Nucleus accumbens (tissue), 56 donors: ENCODE measurements at places on chromosomes 6 and 20.

- DNase-seq: no peak
Observed at GRCh38 chr20:24418731-24419130, 50.7 kb upstream of the SYNDIG1 start.

GRCh38 chr20:23146181-23146580, 60.1 kb upstream of the CD93 start:
- DNase-seq: no peak

DNA sequence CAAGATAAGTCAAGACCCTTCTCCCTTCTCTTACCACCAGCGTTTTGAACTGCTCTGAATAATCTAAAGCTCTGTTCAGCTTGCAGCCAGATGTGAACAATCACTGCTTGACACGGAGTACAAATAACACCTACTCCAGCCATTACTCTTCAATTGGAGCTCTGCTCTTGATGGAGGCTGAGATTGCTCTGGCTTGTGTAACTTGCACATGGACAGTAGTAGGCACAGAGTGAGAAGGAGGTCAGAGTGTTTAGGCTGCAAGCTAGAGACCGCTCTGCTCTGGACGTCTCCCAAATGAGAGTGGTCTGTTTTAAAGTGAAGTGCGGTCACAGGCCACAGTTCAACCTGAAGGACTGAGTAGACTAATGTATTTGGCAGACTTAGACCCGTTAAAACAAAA, 158.3 kb downstream of the HDGFL1 start:
- DNase-seq: no peak

DNA sequence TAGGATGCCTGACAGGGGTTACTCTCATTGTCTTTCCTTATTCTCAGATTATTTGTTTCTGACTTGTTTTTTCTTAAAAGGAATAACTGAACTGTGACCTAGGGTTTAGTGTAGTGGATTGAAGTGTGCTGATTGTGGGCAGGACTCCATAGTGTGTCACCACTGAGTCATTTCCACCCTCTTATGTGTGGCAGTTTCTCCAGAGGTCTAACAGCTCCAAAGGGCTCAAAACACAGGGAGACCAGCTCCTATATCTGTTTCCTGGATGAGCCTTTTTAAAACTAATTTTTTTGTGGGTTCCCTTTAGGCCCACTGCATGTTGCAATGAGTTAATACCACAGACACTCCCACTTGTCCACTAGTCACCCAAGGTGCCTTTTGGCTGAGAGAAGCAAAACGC, 951.1 kb upstream of the ADGRB3 start:
- no peak for DNase-seq

- DNase-seq: no peak
Observed at GRCh38 chr6:156725712-156726111, 51.5 kb upstream of the ARID1B start.

DNA sequence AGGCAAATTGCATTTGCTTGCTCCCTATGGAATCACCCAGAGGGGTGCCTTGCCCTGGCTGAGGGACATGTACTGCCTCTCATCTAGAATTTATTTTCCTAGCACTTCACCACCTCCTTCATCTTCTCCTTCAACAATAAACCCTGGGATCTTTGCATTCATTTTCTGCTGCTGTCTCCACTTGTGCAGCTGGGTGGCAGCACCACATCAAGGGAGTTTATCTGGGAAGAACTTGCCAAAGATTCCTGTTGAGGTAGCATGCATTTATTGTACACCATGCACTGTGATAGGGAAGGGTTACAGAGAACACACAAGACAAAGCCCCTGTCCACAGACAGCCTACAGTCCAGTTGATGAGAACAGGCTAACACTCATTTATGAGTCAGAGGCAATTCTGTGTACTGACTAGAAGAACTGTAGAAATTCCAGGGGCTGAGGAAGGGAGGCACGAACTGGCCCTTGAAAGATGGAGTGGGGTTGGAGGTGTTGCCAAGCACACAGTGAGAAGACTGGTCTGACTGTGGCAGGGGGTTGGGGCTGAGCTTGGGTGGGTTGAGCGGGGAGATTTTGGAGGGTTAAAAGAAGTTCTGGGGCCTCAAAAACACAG, 17.5 kb downstream of the C20orf173 start:
- no peak for DNase-seq

- DNase-seq: no peak
Observed at GRCh38 chr6:3322366-3322890, 63.7 kb downstream of the PSMG4 start.

- DNase-seq: peak; percentile 76
Observed at GRCh38 chr20:34579191-34579978, 20.9 kb downstream of the MAP1LC3A start.

DNA sequence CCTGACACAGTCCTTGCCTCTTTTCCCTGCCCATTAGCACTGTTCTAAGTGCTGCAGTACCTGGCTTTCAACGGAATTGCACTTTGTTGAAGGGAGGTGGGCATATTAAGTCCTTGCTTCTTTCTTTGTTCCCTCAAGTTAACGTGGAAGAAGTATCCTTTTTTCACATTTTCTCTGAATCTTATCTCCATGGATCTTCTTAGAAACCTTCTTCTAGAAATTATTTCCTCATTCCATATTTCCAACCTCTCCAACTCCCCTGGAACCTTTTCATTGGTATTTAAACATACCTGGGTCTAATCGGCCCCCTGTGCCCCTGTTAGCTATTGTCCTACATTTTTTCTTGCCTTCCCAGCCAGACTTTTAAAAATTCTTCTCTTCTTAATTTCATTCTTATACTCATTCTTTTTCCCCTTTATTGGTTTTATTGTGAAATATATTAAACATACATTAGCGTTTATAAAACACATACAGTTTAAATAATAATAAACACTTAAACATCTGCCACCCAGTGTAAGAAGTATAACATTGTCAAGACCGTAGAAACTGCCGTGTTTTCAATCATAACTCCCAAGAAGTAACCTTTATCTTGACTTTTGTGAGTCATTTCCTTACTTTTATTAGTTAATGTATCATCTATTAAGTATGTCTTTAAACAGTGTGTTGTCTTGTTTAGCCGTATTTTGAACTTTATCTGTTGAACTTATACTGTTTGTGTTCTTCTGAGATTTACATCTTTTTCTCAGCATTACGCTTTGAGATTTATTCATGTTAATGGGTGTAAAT, 118.2 kb downstream of the CDKAL1 start:
- no peak for DNase-seq

GRCh38 chr6:106568530-106568929, 60.8 kb downstream of the RTN4IP1 start:
- no peak for DNase-seq

- no peak for DNase-seq
Observed at GRCh38 chr6:112145080-112145573, 57.7 kb downstream of the FAM229B start.

DNA sequence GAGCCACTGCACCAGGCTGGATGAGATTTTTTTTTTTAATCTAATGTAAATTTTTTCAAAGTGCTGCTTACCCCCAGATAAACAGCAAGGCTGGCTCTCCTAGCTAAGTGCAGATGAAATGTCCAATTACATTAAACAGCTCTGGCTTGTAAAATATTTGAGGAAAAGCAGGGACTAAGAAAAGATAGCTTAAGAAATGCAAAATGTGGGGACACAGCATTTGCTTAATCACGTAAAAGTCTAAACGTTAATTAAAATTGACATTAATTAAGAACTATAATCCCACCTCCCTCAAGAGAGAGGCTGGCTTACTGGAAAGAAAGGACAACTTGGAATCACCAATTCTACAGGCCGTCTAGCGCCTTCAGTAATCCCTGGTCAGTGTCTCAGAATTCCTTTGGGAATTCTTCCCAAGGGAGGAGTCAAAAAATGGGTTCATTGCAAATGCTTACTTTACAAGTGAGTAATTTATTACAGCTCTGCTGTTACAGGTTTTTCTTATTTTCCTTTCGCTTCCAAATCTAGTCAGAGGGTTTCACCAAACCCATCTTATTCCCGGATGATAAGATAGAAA, 13.6 kb upstream of the MARCKS start:
- no peak for DNase-seq

DNA sequence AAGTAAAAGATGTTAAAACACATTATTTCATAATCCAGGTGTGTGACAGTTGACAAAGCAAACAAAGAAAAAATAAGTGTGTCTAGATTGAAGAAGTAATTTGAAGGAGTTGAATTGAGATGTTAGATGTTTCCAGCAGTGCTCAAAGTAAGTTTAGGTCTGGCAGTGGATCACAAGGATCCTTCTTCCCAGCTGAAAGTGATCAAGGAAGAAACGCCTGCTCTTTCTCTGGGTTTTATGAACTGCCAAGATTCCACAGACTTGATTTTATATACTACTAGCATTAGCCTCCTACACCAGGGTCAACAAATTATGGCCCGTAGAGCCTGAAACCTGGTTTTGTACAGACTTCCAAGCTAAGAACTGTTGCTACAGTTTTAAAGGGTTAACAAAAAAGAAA, 30.3 kb downstream of the STX7 start:
- no peak for DNase-seq

- DNase-seq: no peak
Observed at GRCh38 chr6:89023591-89024441, 56.7 kb upstream of the PNRC1 start.

DNA sequence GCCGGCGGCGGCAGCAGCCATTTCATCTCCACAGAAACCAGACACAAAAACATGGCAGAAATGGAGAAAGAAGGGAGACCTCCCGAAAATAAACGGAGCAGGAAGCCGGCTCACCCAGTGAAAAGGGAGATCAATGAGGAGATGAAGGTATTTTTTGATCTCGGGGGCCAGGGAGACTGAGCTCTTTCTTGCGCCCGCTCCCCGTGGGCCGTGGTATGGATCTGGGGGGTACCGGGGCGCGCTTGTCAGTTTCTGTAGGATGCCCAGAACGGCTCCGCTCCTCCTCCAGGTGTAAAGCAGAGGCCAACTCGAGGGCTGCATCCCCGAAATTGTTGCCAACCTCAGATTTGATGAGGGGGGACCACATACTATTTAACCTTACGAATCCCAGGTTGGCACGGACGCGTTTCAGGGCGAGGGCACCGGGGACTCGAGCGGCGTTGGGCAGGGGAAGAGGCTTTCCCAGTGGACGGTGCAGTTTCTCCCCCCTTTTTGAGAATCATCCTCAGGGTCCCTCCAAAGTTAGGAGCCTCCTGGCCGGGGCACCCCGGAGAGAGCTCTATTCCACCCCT, 735 bp downstream of the SOBP start:
- no peak for DNase-seq

- DNase-seq: no peak
Observed at GRCh38 chr6:89350281-89350966, 2.1 kb downstream of the UBE2J1 start.

DNA sequence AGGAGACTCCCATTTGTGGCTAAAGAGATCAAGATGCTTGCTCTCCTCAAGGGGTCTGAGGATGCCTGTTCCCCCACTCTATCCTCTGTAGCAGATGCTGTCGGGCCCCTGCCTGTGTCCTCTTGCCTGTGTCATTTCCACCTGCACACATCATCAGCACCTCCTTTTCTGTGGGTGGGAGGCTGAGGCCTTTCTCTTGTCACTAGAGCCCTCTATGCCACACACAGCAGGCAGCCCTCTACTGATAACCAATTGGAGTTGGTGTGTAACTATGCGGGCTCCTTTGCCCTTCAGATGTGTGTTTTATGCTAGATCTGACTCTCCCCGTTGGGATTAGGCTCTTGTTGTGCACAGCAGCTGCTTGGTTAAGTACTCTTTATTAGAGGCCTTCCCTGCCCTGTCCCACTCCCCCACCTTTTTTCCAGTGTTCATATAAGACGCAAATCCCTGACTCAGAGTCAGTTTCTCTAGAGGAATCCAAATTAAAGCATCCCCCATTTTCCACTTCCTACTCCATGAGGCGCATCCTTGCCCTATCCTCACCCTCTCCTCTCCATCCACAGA, 7.7 kb downstream of the TREML2 start:
- DNase-seq: no peak

DNA sequence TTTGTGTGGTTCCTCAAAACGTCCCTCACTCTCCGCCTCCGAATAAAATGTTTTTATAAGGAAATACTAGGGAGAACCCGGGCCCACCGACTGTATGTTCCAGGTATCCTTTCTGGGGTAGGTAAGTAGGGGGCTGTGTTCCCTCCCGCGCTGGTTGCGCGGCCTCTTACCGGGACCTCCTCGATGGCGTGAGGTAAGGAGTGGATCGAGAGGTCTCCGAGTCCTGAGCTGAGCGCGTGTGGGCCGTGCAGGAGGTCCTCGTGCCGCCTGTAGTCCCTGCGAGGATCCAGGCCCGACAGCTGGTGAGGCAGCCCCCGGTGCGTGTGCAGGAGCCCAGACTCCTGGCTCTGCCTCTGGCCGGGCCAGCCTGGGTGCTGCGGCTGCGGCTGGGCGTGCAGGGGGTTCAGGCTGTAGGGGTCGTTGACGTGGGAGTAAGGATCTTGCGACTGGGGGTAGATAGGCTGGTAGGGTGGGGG, 5.1 kb downstream of the TFAP2A start:
- DNase-seq: no peak

DNA sequence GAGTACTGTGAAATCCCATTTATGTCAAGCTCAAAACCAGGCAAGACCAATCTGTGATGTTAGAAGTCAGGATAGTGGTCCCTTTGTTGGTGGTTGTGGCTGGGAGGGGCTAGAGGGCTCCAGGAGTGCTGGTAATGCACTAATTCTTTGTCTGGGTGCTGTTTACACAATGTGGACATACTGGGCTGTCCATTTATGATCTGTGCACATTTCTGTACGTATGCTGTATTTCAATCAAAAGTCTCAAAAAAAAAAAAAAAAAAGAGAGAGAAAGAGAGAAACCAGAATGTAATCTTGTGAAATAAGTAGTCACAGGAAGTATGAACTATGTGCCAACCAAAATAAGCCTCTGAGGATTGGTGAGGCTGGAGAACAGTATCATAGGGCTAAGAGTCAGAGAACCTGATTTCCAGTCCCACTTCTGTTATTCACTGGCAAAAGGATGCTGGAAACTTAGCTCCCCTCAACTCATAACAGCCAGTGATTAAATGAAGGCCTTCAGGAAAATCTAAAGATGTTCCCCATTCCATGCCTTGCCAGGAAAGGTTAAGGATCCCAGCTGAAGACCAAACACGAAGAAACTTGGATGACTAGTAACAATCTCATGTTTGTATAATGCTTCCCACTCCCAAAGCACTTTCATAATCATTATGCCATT, 19.6 kb upstream of the TRAM2 start:
- no peak for DNase-seq

DNA sequence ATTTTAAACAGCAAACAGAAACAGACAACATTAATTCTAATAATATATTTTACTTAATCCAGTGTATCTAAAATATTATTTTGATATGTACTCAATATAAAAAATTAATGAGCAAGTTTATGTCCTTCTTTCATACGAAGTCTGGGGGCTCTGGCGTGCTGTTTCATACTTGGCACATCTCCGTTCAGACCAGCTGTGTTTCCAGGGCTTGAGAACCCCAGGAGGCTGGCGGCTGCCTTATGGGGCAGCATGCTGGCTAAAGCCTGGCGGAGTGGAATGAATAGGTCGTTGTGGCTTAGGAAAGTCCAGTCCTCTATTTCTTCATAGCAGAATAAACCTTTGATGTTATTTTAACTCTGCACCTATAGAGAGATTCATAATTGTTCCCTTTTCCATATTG, 43.3 kb downstream of the DUSP22 start:
- no peak for DNase-seq

- DNase-seq: no peak
Observed at GRCh38 chr20:61724376-61724775, 341.3 kb downstream of the TAF4 start.
